ENCODE measurements at places on chromosomes 6 and 20.

GRCh38 chr20:46331611-46332361, 23.5 kb upstream of the CDH22 start:
- DNase-seq: no peak

DNA sequence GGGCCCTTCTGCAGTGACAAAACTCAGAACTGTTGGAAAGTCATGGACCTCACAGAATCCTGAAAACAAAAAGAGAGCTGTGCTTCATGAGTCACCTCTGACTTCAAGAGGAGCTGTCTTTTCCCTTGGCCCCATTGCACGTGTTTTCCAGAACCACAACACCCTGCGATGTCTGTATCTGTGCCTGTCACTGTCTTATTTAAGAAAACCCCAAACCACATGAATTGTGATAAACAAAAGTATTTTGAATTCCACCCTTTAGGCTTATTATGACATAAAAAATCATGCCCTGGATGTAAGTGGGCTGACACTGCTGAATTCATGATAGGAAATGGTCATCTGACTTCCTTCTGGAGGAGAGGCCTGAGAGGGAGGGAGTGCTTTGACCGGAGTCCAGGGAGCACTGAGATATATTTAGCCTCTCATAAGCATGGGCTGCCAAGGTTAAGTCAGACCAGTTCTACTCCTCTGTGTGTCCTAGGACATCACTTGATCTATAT, 96.4 kb upstream of the DUSP22 start:
- peak; percentile 58 for DNase-seq

DNA sequence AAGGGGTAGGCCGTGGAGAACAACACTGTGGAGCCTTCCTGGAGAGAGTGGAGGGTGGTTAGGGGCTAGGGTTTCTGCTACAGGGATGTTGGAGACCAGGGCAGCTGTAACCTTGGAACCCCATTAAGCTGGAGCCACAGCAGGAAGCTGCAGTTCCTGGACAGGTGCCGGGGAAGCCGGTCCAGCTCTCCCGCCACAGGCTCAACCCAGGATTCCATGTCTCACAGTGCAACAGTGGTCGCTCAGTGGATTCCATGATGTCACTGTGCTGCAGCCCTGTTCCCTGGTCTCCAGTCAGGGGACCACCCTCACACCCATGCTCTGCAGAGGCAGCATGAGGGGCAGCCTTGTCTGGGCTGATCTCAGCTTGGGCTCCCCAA, 264.6 kb upstream of the CDYL start:
- no peak for DNase-seq

- no peak for DNase-seq
Measured at GRCh38 chr6:11755725-11756124, 22.9 kb downstream of the ADTRP start.

DNA sequence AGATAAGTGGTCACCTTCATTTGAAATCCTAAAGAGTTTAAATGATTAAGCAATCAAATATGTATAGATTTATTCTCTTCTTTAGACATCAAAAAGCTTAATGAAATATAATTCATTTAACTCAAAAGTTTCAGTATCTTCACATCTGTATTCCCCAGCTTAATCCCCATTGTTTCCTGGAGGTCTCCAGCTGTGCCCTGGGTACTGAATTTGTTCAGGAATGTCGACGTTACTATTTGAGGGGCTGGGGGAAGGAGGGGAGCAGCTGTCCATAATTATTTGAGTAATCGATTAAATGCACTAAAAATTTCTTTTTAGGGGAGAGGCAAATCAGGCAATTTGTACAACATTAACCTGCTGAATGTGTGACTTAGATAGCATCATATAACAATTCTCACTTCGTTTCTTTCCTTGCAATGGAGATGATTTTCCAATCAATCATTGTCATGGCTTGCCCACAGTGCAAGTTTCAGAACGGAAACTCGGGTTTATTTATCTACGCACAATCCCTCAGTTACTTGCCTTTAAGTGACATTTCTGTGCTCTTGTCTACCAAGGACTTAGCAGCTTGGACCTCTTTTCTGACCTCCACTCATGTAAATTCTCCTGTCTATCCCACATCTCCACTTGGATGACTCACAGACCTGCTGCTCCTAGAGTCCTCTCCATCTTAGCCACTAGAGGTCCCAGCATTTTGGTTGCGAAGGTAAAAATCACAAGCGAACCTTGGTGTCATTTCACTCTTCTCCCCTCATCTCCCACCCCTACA, 3.9 kb downstream of the DOK5 start:
- no peak for DNase-seq

DNA sequence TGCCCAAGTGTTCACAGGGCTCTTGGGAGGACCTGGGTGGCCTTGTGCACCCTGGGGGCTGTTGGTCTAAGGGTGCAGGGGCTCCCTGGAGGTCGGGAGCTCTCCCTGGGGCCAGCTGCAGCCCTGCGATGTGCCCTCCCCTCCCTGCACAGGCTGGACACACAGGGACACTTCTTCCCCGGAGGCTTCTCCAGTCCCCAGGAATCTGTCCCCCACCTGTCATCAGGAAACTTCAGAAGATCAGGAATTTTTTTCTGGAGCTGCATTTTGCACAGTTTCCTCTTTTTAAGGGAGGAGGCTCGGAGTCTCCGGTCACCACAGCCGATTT, 66.9 kb upstream of the BHLHE23 start:
- no peak for DNase-seq

- DNase-seq: no peak
Measured at GRCh38 chr6:116763906-116764628, 1.5 kb downstream of the FAM162B start.

- no peak for DNase-seq
Measured at GRCh38 chr6:100179576-100179975, 185.6 kb upstream of the MCHR2 start.

DNA sequence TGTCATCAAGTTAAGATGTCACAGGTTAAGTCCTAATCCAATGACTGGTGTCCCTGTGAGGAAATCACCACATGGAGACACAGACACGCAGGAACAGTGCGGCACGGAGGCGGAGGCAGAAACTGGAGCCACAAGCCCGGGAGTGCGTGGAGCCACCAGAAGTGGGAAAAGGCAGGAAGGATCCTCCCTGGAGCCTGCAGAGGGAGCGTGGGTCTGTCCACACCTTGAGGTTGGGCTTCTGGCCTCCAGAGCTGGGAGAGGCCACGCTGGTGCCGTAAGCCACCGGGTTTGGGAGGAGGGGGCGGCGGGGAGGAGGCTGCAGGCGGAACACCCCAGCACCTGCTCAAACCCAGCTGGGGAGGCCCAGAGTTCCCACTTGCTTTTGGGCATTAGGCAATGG, 3.8 kb downstream of the CABLES2 start:
- no peak for DNase-seq

GRCh38 chr6:105330913-105331312, 72.0 kb downstream of the PREP start:
- no peak for DNase-seq

- no peak for DNase-seq
Measured at GRCh38 chr6:151632415-151632987, 138.7 kb downstream of the CCDC170 start.

GRCh38 chr6:40131675-40132074, 197.4 kb upstream of the MOCS1 start:
- no peak for DNase-seq

GRCh38 chr6:146850238-146850896, 251.6 kb downstream of the ADGB start:
- no peak for DNase-seq

DNA sequence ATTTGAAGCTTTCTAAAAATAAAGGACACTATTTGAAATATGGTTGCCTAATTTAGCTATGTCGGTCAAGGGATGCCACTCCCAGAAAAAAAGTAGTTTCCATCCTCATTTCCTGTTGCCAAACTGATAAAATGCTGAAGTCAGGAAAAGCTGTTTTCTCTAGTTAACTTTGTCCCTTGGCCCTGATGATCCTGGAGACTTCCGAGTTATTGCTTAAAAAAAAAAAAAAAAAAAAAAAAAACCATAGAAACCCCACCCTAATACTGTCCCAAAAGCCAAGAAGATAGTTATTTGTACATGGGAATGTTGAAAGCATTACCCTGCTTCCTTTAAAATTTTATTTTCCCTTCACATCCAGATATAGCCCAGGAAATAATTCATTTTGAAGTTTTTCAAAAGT, 236.7 kb downstream of the SOD2 start:
- no peak for DNase-seq

GRCh38 chr20:48405909-48406308, 421.9 kb downstream of the PREX1 start:
- no peak for DNase-seq

DNA sequence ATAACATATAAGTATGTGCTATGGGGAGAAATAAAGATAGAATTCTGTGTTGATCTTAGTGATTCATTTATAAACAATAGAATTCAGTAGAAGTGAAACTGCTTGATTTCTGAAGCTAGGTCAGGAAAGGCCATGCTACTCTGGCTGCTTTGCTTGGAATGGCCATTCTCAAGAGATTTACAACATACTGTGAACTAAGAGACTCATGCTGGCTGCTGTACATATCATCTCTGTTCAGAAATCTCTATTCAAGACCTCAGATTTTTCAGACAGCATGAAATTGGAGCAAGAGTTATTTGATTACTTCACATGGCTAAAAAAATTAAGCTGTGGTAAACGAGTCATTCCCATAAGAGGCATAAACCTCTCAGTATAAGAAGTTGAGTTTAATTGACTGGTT, 662.6 kb downstream of the BCKDHB start:
- DNase-seq: no peak

DNA sequence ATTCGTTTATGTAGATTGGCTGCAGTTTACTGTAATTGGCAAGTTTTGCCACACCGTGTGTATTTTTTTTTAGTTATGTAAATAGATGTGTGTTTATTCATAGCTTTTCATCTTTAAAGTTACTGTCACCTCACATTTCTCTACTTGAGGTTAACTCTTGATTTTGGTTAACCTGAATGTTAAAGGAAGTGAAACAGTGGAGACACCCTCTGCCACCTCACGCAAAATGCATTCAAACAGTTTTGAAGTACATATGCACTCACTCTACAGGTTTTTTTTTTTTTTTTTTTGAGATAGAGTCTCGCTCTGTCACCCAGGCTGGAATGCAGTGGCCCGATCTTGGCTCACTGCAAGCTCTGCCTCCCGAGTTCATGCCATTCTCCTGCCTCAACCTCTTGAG, 17.7 kb downstream of the OR2A4 start:
- DNase-seq: no peak

GRCh38 chr6:105994591-105995390, 91.3 kb upstream of the PRDM1 start:
- DNase-seq: peak; percentile 39

Data from CD4-positive, alpha-beta T cell treated with Interleukin-15 for 4 hours (primary cell).